ENCODE measurements at places on chromosomes 4 and X.

DNA sequence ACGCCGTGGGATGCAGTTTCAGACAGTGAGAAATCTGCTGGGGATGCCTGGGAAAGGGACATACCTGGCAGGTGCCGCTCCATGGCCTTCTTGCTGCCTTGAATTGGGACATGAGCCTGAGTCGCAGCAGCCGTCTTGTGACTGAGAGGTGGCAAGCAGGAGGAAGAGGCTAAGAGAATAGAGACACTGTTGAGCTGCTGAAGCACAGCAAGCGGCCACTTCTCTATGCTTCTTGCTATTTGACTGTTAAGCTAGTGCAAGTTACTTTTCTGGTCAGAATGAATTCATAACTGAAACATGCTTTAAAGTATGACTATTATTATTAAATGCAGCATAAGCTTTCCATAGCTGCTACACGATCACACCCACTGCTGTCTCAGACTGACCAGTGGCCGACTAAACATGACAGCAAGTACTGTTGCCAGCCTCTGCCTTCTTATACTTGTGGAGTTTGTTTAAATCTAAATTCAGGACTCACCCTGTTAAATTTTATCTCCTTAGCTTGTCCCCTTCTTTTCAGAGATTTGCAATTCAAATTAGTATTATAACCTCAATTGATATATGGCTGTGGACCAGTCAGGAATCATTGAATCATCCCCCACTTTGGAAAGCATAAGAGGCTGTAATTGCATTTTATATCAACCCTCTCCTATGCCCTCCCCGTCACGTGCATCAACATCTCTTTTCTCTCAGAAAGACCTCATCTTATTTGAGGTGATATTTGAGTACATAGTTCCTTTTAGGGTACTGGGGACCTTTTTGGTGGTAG, 24.8 kb upstream of the ACSL1 start:
- no peak for DNase-seq

DNA sequence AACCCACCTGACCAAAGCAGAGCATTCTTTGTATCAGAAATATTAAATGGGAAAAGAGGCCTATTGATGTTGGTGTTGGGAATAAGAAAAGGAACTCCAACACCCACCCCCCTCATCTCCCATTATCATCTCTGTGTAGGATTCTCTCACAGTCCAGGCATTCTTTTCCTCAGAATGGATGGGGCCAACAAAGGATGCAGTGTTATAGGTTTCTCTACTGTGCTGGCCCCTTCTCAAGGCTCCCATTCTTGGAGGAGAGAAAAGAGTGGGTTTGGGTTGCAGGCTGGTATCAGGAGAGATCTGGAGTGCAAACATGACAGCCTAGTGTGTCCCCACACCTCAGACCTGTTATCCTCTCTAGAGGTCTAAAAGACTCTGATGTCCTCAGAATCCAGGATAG, 59.6 kb downstream of the UGT8 start:
- no peak for DNase-seq

DNA sequence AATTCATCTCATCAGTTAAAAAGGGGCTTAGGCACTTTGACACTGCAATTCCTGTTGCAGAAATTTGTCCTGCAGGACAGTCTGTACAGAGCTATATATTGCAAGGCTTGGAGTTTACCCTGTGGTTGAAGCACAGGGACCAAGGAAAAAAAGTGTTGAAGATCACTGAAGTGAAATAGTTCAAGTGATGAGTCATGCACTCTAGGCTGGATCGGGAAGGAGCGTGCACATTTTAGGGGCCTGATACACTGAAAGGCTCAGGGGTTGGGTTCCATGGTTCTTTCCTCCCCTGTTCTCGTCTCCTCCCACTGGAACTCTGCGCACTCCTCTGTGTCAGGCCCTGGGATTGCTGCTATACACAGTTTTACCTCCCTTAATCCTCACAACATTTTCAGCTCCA, 104.9 kb upstream of the ARMCX2 start:
- no peak for DNase-seq

DNA sequence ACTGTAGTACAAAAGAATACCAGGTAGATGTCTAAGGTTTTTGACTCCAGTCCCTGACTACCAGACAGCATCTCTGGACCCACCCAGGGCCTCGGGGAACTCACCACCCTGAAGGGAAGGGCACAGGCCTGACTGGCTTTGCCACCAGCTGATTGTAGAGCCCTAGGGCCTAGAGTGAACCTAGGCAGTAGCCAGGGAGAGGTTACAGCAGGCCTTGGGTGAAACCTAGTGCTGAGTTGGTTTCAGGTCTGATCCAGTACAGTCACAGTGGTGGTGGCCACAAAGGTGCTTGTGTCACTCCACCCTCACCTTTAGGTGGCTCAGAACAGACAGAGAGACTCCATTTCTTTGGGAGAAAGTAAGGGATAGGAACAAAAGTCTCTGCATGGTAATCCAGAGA, 244.8 kb downstream of the KLHL13 start:
- DNase-seq, result no peak

DNA sequence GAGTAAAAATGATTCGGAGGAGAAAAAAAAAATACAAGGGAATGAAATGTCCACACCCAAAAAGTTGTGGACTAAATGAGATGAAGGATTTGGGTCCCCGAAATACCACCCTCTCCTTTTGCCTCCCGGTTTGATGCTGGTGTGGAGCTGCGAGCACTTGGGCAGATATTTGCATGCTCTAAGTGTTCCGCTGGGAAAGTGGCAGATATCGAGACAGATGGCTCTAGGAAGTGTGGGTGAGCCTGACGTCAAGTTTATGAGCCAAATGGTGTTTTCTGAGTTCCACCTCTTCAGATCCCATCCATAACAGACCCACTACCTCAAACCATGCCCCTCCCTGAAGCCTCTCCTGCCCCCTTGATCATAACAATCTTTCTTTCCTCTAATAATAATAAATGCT, 228.6 kb downstream of the QDPR start:
- no peak for DNase-seq

DNA sequence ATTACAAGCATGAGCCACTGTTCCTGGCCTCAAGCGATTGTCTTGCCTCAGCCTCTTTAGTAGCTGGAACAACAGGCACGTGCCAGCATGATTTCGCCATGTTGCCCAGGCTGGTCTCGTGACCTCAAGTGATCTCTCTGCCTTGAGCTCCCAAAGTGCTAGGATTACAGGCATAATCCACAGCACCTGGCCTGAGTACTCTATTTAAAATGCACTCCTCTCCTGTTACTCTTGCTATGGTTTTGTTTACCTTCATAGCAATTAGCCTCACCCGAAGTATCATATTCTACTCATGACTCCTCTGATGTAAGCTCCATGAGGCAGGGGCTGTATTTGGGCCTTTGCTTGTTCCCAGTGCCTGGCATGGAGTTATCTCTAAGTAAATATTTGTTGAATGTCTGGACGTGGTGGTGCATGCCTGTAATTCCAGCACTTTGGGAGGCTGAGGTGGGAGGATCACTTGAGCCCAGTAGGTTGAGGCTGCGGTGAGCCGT, 92.5 kb upstream of the SLC34A2 start:
- no peak for DNase-seq

- DNase-seq, result peak; percentile 4
Observed at GRCh38 chrX:33434256-33435092, 223.1 kb upstream of the DMD start.

DNA sequence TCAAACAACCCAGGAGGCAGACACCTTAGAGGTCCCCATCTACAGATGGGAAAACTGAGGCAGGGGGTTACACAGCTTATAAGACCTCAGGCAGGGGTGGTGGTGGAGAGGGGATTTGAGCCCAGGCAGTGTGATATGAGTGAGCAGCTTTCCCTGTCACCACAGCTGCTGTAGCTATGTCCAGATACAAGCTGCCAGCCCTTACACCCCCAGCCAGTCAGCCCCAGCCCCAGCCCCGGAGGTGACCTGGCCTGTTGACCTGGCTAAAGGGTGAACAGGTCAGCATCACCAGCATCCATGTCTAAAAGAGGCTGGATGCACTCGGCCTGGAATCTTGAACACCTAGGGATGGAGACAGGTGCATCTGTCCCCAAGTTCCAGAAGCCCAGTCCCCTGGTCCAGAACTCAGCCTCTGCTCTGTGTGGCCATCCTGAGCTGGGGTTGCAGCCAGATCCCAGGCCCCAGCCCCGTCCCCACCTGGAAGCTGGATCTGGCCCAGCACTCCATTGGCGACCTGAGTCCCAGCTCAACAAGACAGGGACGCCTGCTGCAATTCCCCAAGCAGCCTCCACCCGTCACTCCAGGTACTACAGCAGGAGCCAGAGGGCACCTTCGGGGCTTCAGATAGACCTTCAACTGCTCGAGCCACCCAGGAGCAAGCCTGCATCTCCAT, 89.5 kb downstream of the JAKMIP1 start:
- no peak for DNase-seq

GRCh38 chr4:182015014-182015413, 228.2 kb upstream of the TENM3 start:
- no peak for DNase-seq

- DNase-seq, result no peak
Observed at GRCh38 chr4:40190880-40191815, 5.7 kb upstream of the RHOH start.

DNA sequence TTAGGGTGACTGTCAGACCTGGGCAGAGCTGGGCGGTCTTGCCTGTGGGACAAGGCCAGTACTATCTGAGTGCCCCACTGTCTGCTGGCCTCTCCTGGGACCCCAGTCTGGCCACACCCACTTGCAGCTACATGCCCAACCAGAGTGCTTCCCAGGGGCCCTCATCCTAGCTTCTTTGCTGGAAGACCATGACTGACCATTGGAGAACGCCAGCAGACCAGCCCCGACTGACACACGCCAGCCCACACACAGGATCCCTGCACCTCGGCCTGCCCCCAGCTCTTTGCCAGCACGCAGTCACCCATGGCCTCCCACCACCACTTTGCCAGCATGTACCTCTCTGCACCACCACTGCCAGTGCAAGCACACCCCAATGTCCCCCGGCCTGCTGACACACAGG, 585.7 kb downstream of the ZNF674 start:
- DNase-seq, result no peak

- DNase-seq, result peak; percentile 24
Observed at GRCh38 chr4:107913283-107913899, 18.0 kb upstream of the CYP2U1 start.

- DNase-seq, result no peak
Observed at GRCh38 chr4:17370818-17371217, 141.1 kb downstream of the QDPR start.

GRCh38 chr4:100895556-100896197, 377.9 kb upstream of the EMCN start:
- no peak for DNase-seq

DNA sequence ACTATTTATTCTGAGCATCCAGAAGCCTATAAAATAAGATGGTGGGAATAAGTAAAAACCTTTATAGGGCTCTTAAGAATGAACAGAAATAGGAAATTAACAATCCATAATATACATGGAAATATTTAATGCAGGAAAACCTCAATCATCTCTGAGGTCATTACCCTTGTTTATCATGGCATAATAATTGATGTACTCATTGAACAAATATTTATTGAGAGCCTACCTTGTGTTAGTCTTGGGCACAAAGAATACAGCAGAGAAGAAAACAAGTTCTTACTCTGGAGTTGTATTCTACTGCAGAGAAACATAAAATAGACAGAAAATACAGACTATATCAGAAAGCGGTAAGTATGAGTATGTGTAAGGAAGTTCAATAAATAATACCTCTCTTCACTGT, 167.2 kb downstream of the COX18 start:
- DNase-seq, result no peak

DNA sequence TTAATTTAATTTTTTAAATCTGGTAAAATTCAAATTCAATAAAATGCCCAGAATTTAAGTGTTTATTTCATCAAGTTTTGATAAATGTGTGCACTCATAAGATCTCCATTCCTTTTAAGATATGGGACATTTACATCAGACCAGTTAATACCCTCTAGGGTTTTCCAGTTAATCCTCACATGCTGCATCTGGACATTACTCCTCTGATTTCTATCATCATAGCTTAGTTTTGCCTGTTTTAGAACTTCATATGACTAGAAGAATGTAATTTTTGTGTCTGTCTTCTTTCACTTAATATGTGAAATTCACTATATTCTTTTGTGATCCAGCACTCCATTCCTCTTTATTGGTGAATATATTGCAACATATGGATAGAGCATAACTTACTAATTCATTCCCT, 727.7 kb upstream of the FAM241A start:
- DNase-seq, result no peak

DNA sequence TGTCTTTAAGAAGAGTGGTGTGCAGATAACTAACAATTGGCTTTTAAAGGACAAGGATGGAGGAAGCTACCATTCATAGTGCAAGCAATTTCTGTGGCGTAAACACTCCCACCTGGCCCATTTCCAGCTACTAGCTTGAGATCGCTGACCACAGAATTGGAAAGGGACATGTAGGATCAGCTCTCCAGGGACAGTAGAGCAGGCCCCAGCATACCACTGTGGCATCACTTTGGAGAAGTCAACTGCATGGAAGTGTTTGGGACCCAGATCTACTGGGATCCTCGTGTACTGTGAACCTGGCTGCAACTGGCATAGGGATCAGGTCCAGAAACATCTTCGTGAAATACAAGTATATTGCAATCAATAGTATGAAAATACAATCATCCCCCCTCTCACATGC, 515.0 kb downstream of the INPP4B start:
- DNase-seq, result no peak

GRCh38 chr4:116101321-116101720, 984.1 kb downstream of the TRAM1L1 start:
- DNase-seq, result no peak

GRCh38 chr4:61619528-61619927, 419.4 kb downstream of the ADGRL3 start:
- DNase-seq, result no peak

DNA sequence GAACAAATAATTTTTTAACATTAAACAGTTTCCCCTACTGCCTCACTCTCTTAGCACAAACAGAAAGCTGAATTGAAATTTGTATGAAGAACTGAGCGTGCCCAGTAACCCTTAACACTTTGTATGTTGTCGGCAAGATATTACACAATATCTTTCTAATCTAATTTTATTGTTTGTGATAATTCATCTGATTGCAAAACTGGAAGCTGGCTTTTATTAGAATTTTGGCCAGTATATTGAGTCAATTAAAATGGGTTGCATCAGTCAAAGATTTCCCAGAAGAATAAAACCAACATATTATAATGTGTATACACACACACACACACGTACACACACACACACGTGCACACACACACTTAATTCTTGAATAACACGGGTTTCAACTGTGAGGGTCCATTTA, 2332.1 kb downstream of the PCDH7 start:
- no peak for DNase-seq

GRCh38 chr4:168150420-168151050, 58.2 kb downstream of the ANXA10 start:
- no peak for DNase-seq

DNA sequence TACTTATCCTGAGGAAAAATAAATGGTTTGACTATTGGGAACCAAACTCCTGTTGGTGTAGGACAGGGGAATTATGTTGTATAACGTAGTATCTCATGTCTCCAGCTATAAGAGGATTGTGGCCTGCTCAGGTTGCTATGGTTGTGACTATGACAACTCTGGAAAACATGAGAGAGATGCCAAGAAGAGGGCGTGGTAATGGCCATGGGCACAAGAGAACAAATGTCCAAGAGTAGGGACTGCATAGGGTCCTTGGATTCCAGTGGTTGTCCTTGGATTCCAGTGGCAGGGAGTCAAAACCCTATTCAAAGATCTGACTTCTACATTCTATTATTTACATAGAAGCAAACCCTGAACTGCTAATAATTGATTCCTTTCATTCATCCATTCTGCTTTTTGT, 6.8 kb upstream of the MOB1B start:
- no peak for DNase-seq

GRCh38 chr4:81635739-81636138, 164.0 kb upstream of the RASGEF1B start:
- no peak for DNase-seq

GRCh38 chr4:137156054-137156453, 376.2 kb downstream of the PCDH18 start:
- DNase-seq, result no peak

GRCh38 chr4:131093303-131093702, 1997.4 kb downstream of the C4orf33 start:
- DNase-seq, result no peak

All from activated T-cell treated with anti-CD3 and anti-CD28 coated beads for 24 hours (primary cell).